ENCODE measurements at places on chromosomes 11 and 22.

DNA sequence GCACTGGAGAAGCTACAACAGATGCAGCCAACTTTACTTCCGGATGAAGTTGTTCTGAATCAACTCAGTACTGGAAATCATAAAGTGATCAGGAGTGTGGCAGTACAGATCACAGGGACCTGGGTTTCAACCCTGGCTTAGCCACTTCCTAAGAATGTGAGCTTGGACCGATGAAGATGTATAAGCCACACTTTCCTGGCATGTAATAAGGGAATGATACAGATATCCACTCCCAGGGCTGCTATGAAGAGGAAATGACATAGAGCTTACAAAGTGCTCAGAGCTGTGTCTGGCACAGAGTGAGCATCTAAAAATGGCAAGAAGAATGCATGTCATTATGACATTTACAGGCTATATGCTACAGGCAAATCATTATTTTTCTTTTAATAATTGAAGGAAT lies 378.7 kb downstream of the NTM start:
- no peak for DNase-seq

DNA sequence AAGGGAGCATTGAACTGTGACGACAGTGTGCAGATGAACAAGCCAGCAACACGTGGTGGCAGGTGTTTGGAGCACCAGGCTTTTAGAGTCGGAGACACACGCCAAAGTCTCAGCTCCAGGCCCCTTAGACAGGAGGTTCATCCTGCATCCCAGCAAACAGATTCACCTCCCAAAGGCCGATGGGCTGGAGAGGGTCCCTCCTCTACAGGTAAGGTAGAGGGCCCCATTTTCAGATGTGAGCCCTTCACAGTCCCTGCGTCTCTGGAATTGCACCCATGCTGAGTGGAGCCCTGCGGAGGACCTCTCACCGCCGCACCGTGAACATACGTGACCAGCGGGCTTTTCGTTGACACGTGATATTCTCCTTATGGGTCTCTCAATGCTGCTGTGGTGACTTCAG lies 109.0 kb upstream of the B3GAT1 start:
- DNase-seq: no peak

- no peak for DNase-seq
These were observed 91.9 kb downstream of the CSTPP1 start for GRCh38 chr11:47028195-47029093.

GRCh38 chr22:18999008-18999407 lies 62.9 kb upstream of the PRODH start:
- no peak for DNase-seq

DNA sequence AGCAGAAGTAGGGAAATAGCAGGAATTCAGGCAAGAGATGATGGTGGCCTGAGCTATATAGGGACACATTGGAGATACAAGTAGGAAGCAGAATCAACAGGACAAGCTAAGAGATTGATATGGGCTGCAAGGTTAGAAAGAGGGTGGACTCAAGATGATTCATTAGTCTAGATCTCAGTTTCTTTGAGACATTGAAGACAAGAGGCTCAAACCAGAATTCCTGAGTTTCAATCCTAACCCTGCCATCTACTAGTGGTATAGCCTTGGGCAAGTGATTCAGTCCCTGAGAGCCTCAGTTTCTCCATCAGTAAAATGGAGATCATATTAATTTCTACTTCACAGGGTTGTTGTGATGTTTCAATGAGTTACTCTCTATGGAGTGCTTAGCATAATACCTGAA lies 53.1 kb upstream of the NAV2 start:
- no peak for DNase-seq

DNA sequence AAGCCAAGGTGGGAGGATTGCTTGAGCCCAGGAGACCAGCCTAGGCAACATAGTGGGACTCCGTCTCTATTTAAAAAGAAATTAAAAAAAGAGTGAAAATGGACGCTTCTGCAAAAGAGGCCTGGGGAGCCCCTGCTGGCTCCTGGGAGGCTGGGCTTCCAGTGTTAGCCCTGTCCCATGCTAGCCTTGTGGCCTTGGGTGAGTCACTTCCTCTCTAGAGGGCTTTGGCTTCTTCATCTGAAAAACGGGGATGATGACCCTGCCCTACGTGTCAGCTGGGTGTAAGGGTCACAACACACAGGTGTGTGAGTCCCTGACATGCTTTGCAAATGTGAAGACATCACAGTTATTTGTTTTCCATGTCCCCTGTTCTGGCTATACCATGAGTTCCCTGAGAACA lies 32.8 kb downstream of the FAM227A start:
- no peak for DNase-seq

GRCh38 chr11:30326114-30326778 lies 3.3 kb downstream of the ARL14EP start:
- DNase-seq: no peak

DNA sequence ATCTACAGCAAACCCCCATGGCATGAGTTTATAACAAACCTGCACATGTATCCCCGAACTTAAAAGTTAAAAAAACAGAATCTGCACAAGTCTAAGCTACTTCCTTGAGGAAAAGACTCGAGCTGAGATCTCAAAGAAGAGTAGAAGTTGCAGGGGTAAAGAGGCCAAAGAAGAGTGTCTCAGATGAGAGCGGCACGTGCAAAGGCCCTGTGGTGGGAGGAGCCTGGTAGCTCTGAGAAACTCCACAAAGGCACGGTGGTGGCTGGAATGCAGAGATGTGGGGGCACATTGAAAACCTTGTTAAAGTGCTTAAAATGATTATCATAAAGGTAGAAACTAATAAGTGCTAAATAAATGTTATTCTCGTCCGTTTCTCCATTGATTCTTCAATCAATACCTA lies 103.2 kb upstream of the GRK3 start:
- DNase-seq: no peak

- DNase-seq: no peak
These were observed 427.5 kb upstream of the CCDC90B start for GRCh38 chr11:83713708-83714107.

- no peak for DNase-seq
These were observed 52.3 kb downstream of the CSF2RB start for GRCh38 chr22:36965696-36966095.

DNA sequence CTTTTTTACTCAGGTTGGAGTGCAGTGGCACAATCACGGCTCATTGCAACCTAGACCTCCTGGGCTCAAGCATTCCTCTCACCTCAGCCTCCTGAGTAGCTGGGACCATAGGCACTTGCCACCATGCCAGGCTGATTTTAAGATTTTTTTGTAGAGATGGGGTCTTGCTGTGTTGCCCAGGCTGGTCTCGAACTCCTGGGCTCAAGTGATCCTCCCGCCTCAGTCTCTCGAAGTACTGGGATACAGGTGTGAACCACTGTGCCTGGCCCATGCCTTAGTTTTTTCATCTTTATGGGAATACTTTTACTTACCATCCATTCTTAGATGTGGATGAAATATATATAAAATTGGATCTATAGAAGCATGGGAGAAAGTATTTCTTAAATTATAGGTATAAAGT lies 5.2 kb downstream of the PACS1 start:
- no peak for DNase-seq

DNA sequence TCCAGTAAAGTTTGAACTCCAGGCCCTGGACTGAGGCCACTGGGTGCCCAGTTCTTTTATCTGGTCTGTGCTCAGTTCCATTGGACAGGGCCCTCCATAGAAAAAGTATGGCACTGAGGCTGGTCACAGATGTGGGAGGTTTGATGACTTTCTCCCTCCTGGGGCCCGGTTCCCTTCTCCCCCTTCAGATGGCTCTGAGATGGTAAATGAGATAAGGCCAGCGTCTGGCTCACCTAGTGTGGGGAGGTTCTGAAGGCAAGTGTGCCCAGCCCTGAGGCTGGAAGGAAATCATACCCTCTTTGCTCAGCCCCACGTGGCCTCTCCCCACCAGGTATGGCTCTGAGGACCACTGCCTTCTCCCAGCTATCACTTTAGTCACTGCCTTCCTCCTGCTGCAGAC lies 1.5 kb upstream of the CLDN5 start:
- no peak for DNase-seq

GRCh38 chr22:31896472-31896871 lies 47.9 kb upstream of the YWHAH start:
- no peak for DNase-seq

GRCh38 chr11:46564459-46564858 lies 29.4 kb downstream of the AMBRA1 start:
- DNase-seq: no peak

- DNase-seq: no peak
These were observed 295.6 kb downstream of the TBC1D22A start for GRCh38 chr22:47057916-47058585.

GRCh38 chr11:70292863-70293262 lies 22.4 kb downstream of the PPFIA1 start:
- DNase-seq: no peak

GRCh38 chr11:69510471-69511357 lies 29.3 kb downstream of the LINC01488 start:
- DNase-seq: no peak

- DNase-seq: no peak
These were observed 38.0 kb upstream of the APLNR start for GRCh38 chr11:57274904-57275498.

GRCh38 chr11:26330262-26330661 lies 1.7 kb upstream of the ANO3 start:
- DNase-seq: no peak

- DNase-seq: no peak
These were observed 2.8 kb upstream of the LIF start for GRCh38 chr22:30249049-30250038.

GRCh38 chr11:35785287-35786167 lies 123.0 kb downstream of the TRIM44 start:
- DNase-seq: no peak

GRCh38 chr22:21857481-21857914 lies 9.9 kb downstream of the MAPK1 start:
- no peak for DNase-seq

GRCh38 chr22:27435844-27436576 lies 365.5 kb downstream of the MN1 start:
- no peak for DNase-seq
